ENCODE measurements at places on chromosomes 2 and 18.

DNA sequence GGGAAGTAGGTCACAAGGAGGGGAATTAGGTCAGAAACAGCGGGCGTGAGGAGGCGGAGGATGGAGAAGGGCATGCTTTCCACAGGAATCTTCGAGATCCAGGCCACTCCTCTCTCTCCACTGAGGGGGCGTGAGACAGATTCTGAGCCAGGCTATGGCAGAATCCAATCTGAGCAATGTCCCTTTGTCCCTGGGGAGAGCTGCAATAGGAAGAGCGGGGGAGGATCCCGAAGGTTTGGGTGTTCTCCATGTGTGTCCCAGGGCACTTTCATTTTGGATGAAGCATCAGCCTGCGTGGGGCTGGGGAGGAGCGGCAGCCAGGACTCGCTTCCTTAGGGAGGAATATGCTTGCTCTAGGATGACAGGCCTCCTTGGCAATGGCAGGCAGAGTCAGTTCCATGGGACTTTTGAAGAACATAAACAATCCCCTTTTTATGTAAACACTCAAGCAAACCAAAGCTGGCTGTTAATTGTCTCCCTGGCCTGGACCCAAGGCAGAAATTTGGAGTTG lies 84.0 kb downstream of the LIPG start:
- peaks cover 3% of the 10 kb centered on the region for H3K4me1 ChIP-seq
- peak; percentile 48 for DNase-seq
- H3K4me3 ChIP-seq = no peak overlapping the region
- H3K27me3 ChIP-seq = no peaks in the 10 kb centered on the region
- H3K36me3 ChIP-seq = no peaks in the 10 kb centered on the region

DNA sequence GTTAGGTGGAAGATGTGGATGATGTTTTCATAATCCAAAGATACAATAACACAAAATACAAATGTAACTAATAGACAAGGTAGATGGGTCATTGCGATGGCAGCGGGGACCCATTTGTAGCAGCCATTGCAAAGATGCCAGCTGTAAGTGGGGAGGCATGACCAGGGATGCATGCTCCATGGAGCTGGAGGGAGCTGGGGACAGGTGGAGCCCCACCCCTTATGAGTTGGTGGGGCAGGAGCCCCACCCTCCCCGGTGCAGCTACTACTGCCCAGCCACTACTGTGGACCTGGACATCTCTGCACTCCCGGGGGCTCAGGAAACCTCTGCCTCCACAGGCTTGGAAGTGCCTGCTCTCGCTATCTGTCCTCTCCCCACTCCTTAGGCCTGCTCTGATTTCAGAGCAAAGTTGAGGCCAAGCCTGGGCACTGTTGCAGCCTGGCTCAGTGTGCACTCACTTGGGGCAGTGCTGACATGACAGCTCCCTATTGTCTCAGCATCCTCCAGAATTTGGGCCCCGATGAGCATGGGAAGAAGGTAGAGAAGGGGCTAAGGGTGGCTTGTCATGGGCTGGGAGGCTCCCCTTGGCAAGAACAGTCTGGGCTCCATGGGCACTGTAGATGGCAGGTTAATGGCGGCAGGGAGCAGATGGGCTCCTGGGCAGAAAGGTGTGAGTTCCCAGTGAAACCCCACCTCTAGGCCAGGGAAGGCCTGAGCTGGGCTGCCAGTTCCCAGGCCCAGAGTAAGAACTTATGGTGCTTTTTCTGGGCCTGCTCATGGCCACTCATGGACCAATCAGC lies 81.1 kb downstream of the ZNF804A start:
- H3K4me1 ChIP-seq = no peaks in the 10 kb centered on the region
- H3K27ac ChIP-seq = no peak overlapping the region
- DNase-seq = no peak
- no peak overlapping the region for H3K4me3 ChIP-seq
- H3K27me3 ChIP-seq = no peaks in the 10 kb centered on the region
- H3K36me3 ChIP-seq = no peaks in the 10 kb centered on the region

DNA sequence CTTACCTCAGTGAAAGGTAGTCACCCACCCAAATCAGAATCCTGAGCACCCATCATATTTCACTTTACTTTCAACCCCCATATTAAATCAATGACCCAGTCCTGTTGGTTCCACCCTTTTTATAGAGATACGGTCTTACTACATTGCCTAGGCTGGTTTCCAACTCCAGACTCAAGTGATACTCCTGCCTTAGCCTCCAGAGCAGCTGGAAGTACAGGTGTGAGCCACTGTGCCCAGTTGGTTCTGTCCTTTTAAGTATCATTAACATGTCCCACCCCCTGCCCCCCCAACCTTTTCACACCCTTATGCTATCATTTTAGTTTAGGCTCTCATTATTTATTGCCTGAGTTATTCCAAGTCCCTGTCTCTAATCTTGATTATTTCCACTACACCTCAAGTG lies 28.7 kb downstream of the MSH6 start:
- H3K36me3 ChIP-seq = peaks cover 2% of the 10 kb centered on the region
- no peak overlapping the region for H3K4me3 ChIP-seq
- H3K27me3 ChIP-seq = no peaks in the 10 kb centered on the region
- no peaks in the 10 kb centered on the region for H3K4me1 ChIP-seq
- no peak overlapping the region for H3K27ac ChIP-seq
- no peak for DNase-seq

GRCh38 chr2:149612122-149612521 lies 24.5 kb upstream of the MMADHC start:
- DNase-seq = no peak
- no peak overlapping the region for H3K4me3 ChIP-seq
- H3K4me1 ChIP-seq = no peaks in the 10 kb centered on the region
- H3K27me3 ChIP-seq = no peaks in the 10 kb centered on the region
- no peak overlapping the region for H3K27ac ChIP-seq
- H3K36me3 ChIP-seq = no peaks in the 10 kb centered on the region

DNA sequence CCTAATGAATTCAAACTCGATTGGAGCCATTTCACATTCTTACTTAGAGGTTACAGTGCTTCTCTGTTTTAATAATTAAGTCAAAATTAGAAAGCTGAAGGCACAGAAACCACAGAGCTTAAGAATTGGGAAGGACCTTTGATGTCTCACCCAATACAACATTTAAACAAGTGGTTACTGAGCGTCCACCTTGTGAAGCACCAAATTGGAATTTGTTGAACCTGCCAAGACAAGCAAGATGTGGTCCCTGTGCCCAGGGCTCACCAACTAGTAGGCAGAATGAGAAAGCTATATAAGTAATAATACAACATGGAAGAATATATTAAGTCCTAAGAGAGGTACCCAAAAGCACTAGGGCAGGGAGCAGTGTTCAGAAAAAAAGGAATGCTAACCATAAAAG lies 64.5 kb upstream of the NPAS2 start:
- no peaks in the 10 kb centered on the region for H3K36me3 ChIP-seq
- no peak overlapping the region for H3K4me3 ChIP-seq
- no peak for DNase-seq
- no peaks in the 10 kb centered on the region for H3K27me3 ChIP-seq

GRCh38 chr2:34045101-34045655 lies 446.1 kb upstream of the FAM98A start:
- H3K4me1 ChIP-seq = no peaks in the 10 kb centered on the region
- H3K4me3 ChIP-seq = no peak overlapping the region
- no peak for DNase-seq
- no peaks in the 10 kb centered on the region for H3K27me3 ChIP-seq

DNA sequence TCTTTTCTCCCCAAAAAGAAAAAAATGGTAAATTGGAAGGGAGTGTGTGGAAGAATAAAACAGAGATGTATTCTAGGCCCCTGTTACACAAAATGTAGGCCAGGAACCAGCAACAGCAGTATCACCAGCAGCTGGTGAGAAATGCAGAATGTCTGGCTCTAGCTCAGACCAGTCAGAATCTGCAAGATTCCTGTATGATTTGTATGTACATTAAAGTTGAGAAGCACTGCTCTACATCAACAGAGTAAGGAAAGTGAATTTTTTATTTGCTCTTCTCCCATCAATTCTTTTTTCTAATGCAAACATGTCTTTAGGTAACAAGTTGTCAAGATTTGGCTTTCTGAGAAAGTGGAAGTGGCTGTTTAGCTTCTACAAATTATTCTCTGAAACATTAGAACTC lies 235.4 kb upstream of the FANCL start:
- H3K27me3 ChIP-seq = no peaks in the 10 kb centered on the region
- no peak for DNase-seq
- no peak overlapping the region for H3K27ac ChIP-seq
- H3K36me3 ChIP-seq = no peaks in the 10 kb centered on the region

DNA sequence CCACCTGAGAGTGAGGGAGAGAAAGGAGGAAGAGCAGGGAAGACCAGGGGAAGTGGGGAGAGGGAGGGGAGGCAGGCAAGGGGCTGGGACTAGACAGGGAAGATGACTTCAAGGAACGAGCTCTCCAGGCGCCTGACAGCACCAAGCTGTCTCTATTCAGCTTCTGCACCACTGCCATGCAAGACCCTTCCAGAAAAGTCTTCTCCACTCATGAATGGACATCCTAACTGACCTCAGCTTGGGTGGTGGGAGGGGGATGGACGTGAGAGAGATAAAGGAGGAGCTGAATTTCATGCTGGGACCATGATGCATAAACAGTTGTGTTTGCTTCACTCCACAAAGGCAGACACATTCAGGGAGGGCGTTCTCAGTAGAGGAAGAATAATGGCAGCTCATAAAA lies 206.4 kb upstream of the ARL4C start:
- DNase-seq = no peak
- H3K27ac ChIP-seq = no peak overlapping the region
- H3K4me1 ChIP-seq = no peaks in the 10 kb centered on the region
- H3K4me3 ChIP-seq = no peak overlapping the region
- H3K36me3 ChIP-seq = no peaks in the 10 kb centered on the region
- H3K27me3 ChIP-seq = no peaks in the 10 kb centered on the region

DNA sequence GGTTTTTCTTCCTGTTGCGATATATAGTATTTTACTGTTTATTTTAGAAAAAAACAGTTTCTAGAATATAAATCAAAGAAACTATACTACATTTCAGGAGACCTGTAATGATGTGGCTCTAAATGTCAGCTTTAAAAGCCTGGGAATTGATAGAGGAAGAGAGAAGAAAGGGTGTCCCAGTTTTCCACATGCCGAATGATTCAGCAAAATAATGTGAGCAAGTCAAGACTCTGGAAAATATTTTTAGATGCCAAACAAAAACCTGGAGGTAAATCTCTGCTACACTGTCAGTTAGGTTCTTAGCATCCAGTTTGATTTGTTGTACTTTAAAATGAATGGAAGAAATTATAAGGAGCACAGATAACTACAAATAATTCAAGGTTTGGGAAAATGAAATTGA lies 67.1 kb upstream of the DSG1 start:
- no peak for DNase-seq
- no peaks in the 10 kb centered on the region for H3K36me3 ChIP-seq
- no peaks in the 10 kb centered on the region for H3K4me1 ChIP-seq
- H3K27ac ChIP-seq = no peak overlapping the region

DNA sequence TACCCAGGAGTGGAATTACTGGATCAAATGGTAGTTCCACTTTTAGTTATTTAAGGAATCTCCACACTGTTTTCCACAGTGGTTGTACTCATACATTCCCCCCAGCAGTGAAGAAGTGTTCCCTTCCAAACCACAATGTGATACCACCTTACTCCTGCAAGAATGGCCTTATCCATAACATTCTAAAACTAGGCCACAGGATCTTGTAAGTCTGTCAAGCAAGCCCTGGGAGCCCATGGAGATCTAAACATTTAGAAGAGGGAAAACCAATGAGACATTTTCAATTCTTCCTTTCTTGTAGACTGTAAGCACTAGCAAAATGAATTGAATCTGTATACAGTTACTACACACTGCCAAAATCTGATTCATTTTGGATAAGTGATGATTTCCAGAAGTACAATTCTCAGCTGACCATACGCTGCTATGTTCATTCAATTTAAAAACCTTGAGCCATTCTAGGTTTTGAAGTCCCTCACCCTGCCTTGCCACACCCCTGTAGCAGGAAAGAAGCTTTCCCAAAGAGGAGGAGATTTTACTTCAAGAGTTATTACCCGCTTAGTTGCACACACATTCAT lies 149.1 kb downstream of the SLC8A1 start:
- H3K27ac ChIP-seq = no peak overlapping the region
- peaks cover 11% of the 10 kb centered on the region for H3K4me1 ChIP-seq
- H3K36me3 ChIP-seq = no peaks in the 10 kb centered on the region
- no peaks in the 10 kb centered on the region for H3K27me3 ChIP-seq
- no peak for DNase-seq
- H3K4me3 ChIP-seq = no peak overlapping the region

GRCh38 chr2:237885111-237885930 lies 25.9 kb downstream of the RAMP1 start:
- no peak overlapping the region for H3K27ac ChIP-seq
- H3K4me3 ChIP-seq = no peak overlapping the region
- no peaks in the 10 kb centered on the region for H3K4me1 ChIP-seq
- DNase-seq = no peak
- H3K36me3 ChIP-seq = no peaks in the 10 kb centered on the region

DNA sequence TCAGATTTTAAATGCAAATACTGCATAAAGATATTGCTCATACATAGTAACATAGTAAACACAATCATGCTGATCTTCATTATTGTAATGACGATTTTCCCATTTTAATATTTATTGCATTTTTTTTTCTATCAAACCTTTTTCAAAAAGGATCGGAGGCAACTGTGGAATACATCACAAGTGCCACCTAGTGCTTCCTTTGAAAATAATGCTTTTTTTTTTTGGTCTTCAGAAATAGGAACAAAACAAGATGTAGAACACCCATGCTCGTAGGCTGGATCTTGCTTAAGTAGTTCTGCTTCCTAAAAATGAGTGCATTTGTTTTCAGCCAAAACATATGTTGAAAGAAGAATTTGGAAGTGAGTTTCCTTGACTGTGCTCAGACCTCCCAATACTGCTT lies 35.7 kb upstream of the GPR155 start:
- no peak overlapping the region for H3K27ac ChIP-seq
- no peak overlapping the region for H3K4me3 ChIP-seq
- DNase-seq = no peak
- no peaks in the 10 kb centered on the region for H3K27me3 ChIP-seq
- H3K4me1 ChIP-seq = no peaks in the 10 kb centered on the region

- no peak for DNase-seq
- no peaks in the 10 kb centered on the region for H3K4me1 ChIP-seq
- no peaks in the 10 kb centered on the region for H3K36me3 ChIP-seq
Measured at GRCh38 chr2:232478571-232479340, 8.9 kb downstream of the ECEL1 start.

DNA sequence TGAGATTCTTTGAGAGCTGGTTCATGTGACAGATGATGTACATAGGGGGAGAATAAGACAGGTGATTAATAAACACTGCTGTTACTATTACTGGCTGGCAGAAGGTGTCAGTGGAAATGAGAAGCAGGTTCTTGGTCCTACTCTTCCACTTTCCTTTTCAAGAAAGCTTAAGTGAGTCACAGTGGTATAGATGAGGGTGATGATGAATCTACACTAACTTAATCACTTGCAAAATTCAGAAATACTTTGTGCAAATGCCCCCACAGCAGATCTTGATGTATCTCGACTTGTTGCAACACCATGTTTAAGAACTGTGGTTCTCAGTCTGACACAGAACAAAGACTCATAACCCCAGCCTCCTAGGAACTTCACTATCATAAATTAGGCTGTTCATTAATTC lies 35.9 kb upstream of the MGAT5 start:
- no peak overlapping the region for H3K27ac ChIP-seq
- H3K36me3 ChIP-seq = no peaks in the 10 kb centered on the region
- H3K4me3 ChIP-seq = no peak overlapping the region
- no peak for DNase-seq
- H3K27me3 ChIP-seq = no peaks in the 10 kb centered on the region

GRCh38 chr2:121539750-121540469 lies 9.2 kb downstream of the RNU4ATAC start:
- H3K36me3 ChIP-seq = no peaks in the 10 kb centered on the region
- no peak for DNase-seq
- H3K27ac ChIP-seq = no peak overlapping the region
- H3K4me1 ChIP-seq = no peaks in the 10 kb centered on the region
- no peaks in the 10 kb centered on the region for H3K27me3 ChIP-seq

GRCh38 chr2:155547571-155547970 lies 785.0 kb downstream of the NR4A2 start:
- H3K27ac ChIP-seq = no peak overlapping the region
- H3K4me3 ChIP-seq = no peak overlapping the region
- no peak for DNase-seq

Measured in mesendoderm (in vitro differentiated cells).